ENCODE measurements at places on chromosomes 3 and 15.
A peak's percentile ranks its signal among the peaks of the same experiment; 100 is the strongest.

DNA sequence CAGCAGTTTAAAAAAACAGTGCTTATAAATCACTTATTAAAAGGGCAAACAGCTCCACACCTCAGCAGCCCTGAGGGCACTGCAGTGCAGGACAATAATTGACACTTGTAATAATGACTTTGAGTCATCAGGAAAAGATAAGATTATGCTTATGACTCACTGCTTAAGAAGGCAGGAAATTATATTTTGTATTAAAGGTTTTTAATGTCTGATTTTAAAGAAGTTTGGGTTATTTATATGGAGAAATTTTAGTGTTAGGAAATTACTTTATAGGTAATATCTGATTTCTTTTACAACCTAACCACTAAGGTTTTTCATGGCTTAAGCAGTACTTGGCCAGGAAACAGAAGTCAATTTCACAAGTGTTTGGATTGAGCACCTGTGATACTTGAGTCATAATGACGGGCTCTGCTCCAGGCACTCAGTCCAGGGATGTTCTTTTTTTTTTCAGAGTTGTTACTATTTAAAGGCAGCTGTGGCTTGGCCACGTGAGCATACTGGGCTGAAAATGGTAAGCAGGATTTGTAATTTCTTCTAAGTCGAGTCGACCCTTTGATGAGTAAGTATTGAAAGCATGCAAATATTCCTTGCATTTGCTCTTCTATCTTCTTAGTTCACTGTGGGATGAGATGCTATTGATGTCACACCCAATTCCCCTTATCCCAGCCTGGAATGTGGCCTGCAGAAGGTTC lies 21.6 kb upstream of the SLC6A20 start:
- DNase-seq: no peak

- DNase-seq: no peak
Observed at GRCh38 chr3:114272271-114272670, 21.6 kb upstream of the TIGIT start.

DNA sequence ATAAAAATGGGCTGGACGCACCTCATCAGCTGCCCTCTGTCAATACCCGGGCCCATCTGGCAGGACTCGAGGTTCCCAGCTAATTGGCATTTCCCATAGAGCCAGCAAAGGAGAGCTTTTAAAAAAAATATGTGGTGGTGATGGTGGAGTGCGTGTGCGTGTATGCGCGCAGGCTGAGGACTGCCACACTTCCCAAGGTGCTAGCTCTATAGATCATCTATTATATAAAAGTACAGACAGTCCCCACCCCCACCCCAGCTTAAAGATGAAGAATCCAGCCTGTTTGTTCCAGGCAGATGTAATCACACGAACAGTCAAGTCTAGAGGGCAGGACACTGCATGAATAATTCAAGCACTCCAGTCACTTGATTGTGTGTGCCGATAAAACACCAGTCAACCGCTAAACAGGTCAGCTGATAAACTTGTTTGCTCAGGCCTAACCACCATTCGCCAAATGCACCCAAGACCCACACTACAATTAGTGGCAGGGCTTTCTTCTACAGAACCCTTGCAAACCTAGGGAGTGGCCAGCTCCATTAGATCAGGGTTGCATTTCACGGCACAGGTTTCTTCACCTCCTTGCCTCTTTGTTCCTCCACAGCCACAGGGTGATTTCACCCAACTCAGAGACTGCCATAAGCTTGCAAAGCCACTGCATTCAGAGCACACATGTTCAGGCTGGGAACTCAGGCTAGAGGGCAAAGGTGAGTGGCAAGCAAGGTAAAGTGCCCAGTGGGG lies 5.8 kb downstream of the TLE3 start:
- peak; percentile 96 for DNase-seq

- DNase-seq: no peak
Observed at GRCh38 chr3:183050706-183051105, 48.6 kb downstream of the MCCC1 start.

DNA sequence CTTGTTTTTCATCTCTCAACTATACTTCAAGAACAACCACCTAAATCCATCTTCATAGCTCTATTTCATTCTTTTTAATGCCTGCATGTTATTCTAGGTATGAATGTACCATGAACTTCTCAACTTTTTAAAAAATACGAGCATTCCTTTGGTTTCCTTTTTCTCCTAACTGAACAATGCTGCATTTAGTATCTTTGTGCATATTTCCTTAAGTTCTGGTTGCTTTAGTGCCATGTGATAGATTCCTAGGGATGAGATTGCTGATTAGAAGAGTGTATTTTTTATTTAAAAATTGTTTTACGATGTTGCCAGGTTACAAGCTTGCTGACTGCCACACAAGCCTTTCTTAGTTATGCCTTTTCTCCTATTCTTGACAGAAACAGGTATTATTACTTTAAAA lies 34.7 kb downstream of the PEX5L start:
- DNase-seq: no peak

GRCh38 chr15:62933386-62933785 lies 109.2 kb upstream of the TPM1 start:
- no peak for DNase-seq

GRCh38 chr3:72494130-72494529 lies 354.1 kb downstream of the SHQ1 start:
- DNase-seq: no peak

DNA sequence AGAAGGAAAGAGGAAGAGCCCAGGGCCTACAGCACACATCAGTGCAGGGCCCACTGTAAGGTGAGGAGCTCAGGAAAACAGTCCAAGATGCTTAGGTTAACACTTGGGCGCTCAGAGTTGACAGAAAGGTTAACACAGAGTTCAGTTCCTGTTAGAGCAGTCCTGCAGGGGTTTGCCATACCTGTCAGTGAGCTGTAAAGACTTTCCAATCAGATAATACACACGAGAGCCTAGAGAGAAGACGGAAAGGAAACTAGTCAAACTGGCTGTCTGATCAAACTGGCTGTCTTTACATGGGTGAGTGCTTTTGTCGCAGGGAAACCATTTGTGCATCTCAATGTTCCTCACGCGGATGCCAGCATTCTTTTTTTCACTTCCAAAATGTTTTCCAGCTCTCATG lies 61.4 kb upstream of the ARHGEF26 start:
- no peak for DNase-seq

- DNase-seq: no peak
Observed at GRCh38 chr15:96737408-96737807, 406.9 kb downstream of the NR2F2 start.

DNA sequence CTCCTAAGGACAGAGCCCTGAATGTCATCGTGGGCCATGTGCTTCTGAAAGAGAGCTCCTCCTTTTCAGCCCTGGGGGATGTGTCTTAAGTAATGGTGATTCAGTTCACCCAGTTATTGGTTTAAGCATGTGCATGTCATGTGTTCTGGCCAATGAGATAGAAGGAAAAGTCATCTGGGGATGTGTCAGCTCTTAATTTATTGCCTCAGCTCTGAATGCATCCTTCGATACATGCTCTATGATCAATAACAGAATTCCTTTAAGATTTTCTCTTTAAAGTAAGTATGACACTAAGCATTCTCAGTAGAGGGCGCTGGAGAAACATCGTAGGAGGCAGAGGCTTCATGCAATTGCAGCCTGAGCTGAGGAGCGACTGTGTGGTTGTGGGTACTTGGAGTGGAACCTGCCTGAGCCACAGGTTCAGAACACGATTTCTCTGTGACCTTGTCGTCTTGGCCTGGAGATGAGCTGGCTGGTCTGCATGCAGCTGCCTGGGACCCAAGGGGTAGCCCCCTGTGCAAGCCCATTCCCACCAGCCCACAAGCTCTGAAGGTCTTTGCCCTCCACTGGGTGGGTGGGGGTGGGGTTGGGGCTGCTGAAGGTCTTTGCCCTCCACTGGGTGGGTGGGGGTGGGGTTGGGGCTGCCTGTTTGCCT lies 69.5 kb downstream of the C3orf38 start:
- peak; percentile 67 for DNase-seq

GRCh38 chr3:140699516-140700231 lies 21.8 kb downstream of the TRIM42 start:
- no peak for DNase-seq

GRCh38 chr15:58453931-58454793 lies 22.4 kb downstream of the LIPC start:
- peak; percentile 8 for DNase-seq

GRCh38 chr3:73786321-73786807 lies 161.6 kb upstream of the PDZRN3 start:
- no peak for DNase-seq

GRCh38 chr3:115190747-115191146 lies 43.7 kb upstream of the ZBTB20 start:
- no peak for DNase-seq

GRCh38 chr3:13091898-13092611 lies 18.8 kb upstream of the IQSEC1 start:
- peak; percentile 61 for DNase-seq

- DNase-seq: no peak
Observed at GRCh38 chr15:62749036-62749815, 293.3 kb upstream of the TPM1 start.

- DNase-seq: no peak
Observed at GRCh38 chr3:127761441-127761801, 60.9 kb downstream of the MGLL start.

GRCh38 chr3:182682263-182683241 lies 110.8 kb upstream of the ATP11B start:
- peak; percentile 34 for DNase-seq

GRCh38 chr15:95261546-95261945 lies 1030.2 kb downstream of the MCTP2 start:
- DNase-seq: no peak

GRCh38 chr15:85622221-85622831 lies 172.4 kb downstream of the KLHL25 start:
- DNase-seq: no peak

- DNase-seq: no peak
Observed at GRCh38 chr3:195194559-195195206, 76.3 kb downstream of the XXYLT1 start.

GRCh38 chr3:50806031-50806430 lies 131.3 kb downstream of the DOCK3 start:
- no peak for DNase-seq

DNA sequence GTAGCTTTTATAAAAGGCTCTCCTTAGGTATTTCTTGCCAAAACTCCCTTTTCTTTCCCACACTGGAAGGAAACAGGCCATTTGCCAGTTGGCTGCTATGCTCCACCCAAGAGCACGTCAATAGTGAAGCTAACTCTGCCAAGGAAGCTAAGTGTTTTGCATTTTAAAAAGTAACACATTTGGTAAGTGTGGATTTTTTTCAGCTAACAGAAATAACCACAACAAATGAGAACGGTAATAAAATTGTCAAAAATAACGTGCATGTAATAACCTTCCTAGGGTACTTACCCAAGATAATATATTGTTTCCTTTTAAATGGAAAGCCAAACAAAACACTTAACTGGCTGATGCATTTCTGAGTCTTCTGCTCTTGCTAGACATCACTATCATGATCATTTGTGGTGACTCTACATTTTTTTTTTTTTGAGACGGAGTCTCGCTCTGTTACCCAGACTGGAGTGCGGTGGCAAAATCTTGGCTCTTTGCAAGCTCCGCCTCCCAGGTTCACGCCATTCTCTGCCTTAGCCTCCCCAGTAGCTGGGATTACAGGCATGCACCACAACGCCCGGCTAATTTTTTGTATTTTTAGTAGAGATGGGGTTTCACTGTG lies 4.6 kb downstream of the DPP8 start:
- DNase-seq: no peak

- no peak for DNase-seq
Observed at GRCh38 chr3:129505341-129505740, 23.1 kb upstream of the RHO start.

- DNase-seq: peak; percentile 8
Observed at GRCh38 chr3:32177702-32178198, 60.7 kb upstream of the CMTM8 start.

DNA sequence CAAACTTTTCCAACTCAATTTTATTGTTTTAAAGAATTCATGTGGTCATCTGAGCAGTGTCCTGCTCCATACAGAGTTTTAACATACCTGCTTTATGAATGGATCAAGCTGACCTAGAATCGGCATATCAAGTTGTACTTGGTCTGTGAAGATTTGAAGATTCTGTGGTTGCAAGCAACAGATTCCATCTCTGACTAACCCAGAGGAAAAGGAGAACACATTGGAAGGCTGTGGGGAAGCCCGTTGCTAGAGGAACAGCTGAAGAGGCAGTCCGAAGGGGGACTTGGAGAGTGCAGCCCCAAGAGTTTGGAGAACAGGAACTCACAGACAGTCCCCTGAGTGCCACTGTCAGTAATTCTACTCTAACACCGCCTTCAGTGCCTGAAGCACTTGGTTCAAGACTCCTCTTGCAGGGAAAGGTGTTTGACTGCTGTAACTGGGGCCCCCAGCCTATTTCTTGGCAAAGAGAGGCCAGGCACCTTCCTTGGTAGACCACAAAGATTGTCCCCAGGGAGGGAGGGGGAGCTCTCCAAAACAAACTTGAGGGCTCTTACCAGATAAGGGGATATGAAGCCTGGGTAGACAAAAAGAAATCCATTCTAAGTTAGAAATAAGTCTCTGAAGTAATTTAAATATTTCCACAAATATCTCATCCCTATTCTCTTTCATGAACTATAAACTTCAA lies 88.8 kb downstream of the LARS2 start:
- DNase-seq: no peak

GRCh38 chr3:24367664-24368264 lies 126.9 kb downstream of the THRB start:
- DNase-seq: no peak

- no peak for DNase-seq
Observed at GRCh38 chr15:47460795-47461573, 256.3 kb upstream of the SEMA6D start.

GRCh38 chr3:171443211-171443957 lies 16.8 kb downstream of the TNIK start:
- DNase-seq: no peak

- no peak for DNase-seq
Observed at GRCh38 chr15:101104141-101104540, 147.7 kb downstream of the CHSY1 start.

DNA sequence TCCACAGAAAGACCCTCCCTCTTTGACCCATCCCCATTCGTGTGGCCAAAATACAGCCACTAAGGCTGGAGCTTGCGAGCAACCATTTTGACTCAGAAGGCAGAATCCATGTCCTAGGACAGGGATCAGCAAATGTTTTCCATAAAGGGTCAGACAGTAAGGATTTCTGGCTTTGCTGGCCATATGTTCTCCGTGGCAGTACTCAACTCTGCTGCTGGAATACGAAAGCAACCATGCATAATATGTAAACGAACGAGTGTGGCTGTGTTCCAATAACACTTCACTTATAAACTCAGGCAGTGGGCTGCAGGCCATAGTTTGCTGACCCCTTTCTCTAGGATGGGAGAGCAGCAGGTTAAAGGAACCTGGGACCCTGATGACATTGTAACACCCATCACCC lies 77.6 kb upstream of the WNT5A start:
- no peak for DNase-seq

- no peak for DNase-seq
Observed at GRCh38 chr15:63052961-63053698, 10.6 kb downstream of the TPM1 start.

DNA sequence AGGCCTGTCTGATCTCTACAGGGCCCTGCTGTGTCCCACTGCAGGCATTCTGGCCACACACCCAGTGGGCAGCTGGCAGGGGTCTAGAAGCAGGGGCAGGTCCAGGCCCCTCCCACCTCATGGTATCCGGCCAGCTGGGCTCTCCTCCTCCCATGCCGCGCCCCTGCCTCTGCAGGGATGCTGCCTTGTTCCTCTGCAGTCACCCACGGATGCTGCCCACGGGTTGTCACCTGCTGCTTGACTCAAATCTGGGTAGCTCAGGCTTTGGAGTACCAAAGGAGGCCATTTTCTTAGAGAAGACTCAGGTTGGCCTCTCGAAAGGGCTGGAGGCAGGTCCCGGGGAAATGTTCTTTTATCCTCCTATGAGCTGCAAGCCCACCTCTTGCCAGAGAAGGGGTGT lies 25.0 kb downstream of the EFCAB12 start:
- no peak for DNase-seq
